ENCODE measurements at places on chromosomes 4 and X. TPM values are rescaled to one million over a fixed set of nuclear protein-coding genes. Genes with fewer than 3 reads are reported as not detected.

DNA sequence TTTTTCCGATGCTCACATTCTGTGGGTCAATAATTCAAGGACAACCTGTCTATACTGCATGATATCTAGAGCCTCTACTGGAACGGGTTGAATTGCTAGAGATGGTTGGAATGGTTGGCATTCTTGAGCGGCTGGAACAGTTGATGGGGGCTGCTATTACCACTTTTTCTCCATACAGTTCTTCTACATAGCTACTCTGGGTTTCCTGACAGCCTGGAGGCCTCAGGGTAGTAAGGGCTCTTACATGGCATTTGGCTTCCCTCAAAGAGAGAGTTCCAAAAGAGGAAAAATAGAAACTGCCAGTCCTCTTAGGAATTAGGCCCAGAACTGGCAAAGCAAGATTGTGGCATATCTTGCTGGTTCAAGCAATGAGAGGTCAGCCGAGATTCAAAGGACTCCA lies 53.1 kb downstream of the NAA11 start:
- no peak for DNase-seq

- no peak for DNase-seq
These were observed 66.8 kb downstream of the PLAC1 start for GRCh38 chrX:134591502-134591901.

Gene GAB3
- total RNA-seq: 1.2 TPM

GRCh38 chr4:140556372-140557085 lies 12.2 kb downstream of the UCP1 start:
- DNase-seq: no peak

Data from fibroblast of the aortic adventitia (primary cell).